Psoas muscle (tissue), 8 donors: ENCODE measurements at places on chromosomes 5 and 9.
A peak's percentile ranks its signal among the peaks of the same experiment; 100 is the strongest.

GRCh38 chr9:32427111-32427873 lies 42.8 kb downstream of the ACO1 start:
- no peak for DNase-seq

DNA sequence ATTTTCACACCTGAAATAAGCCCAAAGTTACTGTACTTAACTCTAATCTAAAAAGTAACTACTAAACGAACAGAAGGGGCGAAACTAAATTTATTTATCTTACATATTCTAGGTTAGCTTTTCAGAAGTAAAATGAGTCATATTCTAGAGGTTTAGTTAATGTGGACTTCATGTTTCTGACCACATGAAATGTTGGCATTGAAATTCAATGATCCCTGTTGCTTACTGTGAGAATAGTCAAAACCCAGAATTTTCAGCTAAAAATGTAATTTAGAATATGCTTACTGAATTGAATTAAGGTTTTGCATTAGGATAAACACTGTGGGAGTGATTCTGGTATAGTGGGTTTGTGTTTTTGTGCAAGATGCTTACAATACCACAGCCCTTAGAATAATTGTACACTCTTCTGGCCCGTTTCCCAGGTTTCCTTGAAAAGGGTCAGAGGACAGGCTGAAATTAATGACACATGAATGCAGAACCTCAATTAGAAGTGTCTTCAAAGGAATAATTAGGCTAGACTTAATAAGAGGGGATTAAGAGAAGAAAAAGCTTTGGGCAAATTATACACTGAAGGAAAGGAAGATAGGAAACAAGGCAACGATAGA lies 1.4 kb upstream of the SNX18 start:
- no peak for DNase-seq

DNA sequence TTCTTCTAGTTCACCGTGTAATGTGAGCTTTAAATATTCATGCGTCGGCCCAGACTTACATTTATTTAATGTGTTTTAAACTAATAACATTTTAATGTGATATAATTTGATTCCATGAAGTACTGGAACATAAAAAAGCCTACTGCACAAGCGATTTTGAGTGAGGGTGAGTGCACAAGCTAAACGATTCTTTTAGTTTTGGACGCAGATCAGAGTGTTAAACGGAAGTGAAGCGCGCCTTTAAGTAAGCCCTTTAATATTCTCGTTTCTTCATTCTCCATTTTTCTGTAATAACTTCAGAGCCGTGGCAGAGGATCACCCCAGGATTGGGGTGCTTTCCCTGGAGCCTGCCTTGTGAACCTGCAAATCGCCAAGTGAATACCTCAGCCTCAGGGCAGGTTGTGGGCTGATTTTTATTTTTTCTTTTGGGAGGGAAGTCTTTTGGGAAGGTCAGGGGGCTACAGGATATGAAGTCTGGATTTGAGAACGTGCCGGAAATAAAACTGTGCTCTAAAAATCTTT lies 4.9 kb upstream of the PAX5 start:
- no peak for DNase-seq

GRCh38 chr5:136258463-136258862 lies 65.5 kb upstream of the SMIM32 start:
- DNase-seq = no peak

- DNase-seq = no peak
These were observed 85.5 kb upstream of the SPIN1 start for GRCh38 chr9:88302579-88303324.

DNA sequence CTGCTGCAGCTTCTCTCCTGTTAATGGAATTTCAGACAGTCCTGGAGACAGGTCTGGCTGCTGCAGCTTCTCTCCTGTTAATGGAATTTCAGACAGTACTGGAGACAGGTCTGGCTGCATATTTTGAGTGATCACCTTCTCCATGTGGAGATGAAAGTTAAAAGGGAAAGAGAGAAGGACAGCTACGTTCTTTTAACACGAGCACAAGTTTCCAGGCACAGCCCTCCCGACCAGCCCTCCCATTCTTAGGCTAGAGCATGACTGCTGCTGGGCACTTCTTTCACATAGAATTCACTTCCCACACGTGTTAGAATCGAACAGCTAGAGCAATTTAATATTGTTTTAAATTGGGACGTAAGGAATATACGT lies 133.3 kb upstream of the DMRT1 start:
- no peak for DNase-seq

DNA sequence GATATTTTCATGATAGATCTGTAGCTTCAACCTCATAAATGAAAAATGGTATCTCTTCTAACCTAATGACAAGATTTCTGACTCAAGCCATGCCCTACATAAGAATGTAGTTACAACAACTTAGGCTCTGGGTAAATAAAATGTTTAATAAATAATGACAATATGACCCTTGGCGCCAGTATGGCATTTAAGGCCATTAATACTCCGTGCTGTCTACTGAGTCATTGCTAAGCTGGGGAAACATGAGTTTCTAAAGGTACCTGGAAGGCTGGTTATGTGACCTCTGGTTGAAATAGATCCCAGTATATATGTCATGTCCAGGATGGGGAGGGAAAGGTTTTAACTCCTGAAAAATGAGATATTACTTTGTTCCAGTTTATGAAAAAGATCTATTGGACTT lies 58.0 kb upstream of the CEMIP2 start:
- no peak for DNase-seq

GRCh38 chr5:153979028-153979783 lies 59.5 kb downstream of the FAM114A2 start:
- no peak for DNase-seq

- DNase-seq = no peak
These were observed 283.3 kb upstream of the IRX1 start for GRCh38 chr5:3312299-3312698.

DNA sequence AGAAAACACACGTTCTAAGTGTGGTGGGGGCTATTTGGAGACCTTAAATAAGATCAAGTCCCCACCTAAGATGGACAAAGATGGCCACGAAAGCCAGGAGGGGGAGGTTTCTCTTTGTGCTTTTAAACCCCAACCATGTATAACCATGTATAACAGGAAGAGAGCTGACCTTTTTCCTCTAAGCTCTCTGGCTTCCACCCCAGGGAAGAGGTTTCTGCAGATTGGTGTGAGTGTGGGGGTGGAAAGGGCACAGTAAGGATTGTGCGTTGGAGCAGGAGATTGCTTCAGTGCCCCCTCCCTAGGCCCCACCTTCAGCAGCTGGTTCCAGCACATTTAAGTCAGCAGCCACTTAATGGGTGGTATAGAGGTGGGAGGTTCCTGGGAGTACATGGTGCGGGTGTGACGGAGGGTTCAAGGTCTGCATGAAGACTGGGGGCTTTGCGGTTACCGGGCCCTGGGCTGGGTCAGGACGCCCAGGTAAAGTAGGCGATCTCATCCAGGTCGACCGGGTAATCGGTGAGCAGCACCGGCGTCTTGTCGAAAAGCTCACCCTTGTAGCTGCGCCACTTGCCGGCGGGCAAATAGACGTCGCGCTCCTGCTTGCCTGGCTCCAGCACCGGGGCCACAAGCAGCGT lies 6.2 kb downstream of the MYORG start:
- DNase-seq = no peak

DNA sequence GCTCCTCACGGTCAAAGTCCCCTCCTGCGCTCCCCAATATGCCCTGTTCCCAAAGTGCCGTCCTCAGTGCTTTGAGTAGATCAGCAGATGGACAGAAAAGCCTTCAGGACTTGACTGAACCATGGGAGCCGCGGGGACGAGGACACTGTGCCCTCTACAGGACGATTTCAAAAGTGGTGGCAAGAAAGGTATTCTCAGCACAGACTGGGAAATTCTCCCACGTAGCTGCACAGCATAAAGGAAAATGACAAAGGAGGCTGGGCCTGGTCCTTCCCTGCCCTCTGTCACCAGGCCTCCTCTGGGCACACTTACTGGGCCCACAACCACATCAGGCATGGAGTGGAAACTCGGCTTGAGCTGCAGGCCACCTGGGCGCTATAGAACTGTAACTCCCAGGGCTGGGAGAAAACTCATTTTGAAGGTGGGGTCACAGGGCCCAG lies 16.7 kb upstream of the MTMR12 start:
- peak; percentile 46 for DNase-seq

DNA sequence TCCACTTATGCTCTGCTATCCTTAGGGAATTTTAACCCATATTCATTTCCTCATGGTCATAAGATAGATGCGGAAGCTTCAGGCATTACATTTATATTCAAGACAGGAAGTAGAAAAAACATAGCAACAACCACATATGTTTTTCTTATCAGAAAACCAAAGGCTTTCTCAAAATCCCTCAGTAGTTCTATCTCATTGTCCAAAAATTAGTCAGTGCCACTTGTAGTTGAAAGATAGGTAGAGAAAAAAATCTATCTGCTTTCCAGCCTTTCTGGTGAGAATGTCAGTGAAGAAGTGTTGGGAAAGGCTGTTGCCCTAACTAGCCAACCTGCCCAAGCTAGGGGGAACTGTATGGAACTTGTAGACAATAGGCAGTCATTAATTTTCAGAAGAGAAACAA lies 23.5 kb upstream of the MOCS2 start:
- no peak for DNase-seq

GRCh38 chr9:82621447-82621846 lies 441.5 kb downstream of the RASEF start:
- no peak for DNase-seq

- no peak for DNase-seq
These were observed 257.9 kb upstream of the ADAMTS16 start for GRCh38 chr5:4882186-4882585.

GRCh38 chr9:113659740-113660139 lies 196.2 kb downstream of the RGS3 start:
- DNase-seq = no peak

GRCh38 chr5:7875151-7875550 lies 6.2 kb downstream of the MTRR start:
- no peak for DNase-seq

- no peak for DNase-seq
These were observed 39.0 kb downstream of the ITK start for GRCh38 chr5:157219491-157220271.

DNA sequence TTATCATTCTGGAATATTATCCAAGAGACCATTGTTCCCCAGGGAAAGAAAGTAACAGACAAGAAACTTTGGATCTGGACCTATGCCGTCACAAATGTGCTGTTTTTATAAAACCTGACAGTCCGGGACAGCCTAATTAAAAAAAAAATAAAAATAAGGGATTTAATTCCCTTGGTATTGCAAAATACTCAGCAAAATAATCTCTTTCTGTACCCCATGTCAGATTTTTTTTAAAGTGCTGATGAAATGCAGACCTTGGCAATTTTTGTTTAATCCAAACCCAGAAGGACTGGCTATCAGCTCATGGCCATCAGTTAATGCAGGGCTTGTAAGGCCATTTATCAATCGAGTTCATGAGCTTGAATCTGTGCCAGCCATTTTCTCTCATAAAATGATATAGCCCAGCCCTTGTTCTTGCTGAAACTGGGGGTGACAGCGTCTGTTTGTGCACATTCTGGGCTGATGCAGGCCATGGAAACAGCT lies 162.7 kb upstream of the S1PR3 start:
- no peak for DNase-seq

DNA sequence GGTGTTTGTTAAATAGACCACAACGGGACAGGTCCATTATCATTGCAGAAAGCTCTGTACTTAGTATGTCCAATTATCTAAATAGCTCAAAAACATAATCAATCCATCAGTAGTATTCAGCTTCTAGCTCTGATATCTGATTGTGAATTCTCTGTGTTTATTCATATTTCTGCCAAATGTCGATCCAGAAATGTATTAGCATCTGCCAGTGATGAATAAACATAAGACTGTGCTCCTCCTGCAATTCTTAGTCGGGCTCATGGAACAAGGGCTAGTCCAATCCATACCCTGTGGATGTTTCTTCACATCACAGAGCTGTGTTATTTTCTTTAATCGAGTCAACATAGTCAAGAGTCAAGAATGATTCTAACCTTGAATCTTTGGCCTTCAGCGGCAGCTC lies 1612.1 kb upstream of the WWC1 start:
- no peak for DNase-seq

DNA sequence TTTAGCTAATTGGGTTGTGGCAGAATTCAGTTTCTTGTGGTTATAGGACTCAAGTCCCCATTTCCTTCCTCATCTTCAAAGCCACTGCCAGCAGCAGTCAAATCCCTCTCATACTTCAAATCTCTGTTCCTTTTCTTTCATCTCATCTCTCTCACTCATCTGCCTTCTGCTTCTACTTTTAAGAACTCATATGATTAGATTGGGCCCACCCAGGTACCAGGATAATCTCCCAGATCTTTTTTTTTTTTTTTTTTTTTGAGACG lies 8.0 kb upstream of the REEP5 start:
- DNase-seq = no peak

DNA sequence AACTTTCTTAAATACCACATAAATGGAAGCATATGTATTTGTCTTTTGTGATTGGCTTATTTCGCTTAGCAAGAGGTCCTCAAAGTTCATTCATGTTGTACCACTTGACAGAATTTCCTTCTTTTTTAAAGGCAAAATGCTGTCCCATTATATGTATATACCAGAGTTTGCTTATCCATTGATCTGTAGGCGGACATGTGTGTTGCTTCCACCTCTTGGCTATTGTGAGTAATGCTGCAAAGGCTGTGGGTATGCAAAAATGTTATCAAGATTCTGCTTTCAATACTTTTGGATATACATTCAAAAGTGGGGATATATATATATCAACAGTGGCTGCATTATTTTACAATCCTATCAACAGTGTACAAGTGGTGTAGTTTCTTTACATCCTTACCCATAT lies 271.0 kb downstream of the PRR16 start:
- DNase-seq = no peak

GRCh38 chr9:129032541-129033159 lies 3.8 kb upstream of the MIGA2 start:
- DNase-seq = no peak

DNA sequence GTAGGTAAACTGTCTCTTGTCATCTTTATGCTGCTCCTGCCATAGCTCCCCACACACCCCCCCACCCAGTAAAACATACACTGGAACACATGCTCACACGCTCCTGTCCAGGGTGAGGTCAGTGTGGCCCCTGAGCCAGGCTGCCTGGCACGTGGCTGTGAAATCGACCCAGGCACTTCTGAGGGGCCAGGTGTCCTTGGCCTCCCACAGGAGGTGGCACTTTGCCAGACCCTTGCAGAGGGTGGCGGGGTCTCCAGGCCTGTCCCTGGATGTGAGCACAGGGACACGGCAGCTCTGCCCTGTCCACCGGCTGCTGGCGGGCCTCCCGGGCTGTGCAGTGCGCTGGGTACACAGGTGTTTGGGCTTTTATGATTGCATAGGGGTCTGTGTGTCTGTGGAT lies 10.0 kb upstream of the CRB2 start:
- no peak for DNase-seq

GRCh38 chr5:141800617-141801016 lies 77.6 kb downstream of the PCDH1 start:
- DNase-seq = no peak

DNA sequence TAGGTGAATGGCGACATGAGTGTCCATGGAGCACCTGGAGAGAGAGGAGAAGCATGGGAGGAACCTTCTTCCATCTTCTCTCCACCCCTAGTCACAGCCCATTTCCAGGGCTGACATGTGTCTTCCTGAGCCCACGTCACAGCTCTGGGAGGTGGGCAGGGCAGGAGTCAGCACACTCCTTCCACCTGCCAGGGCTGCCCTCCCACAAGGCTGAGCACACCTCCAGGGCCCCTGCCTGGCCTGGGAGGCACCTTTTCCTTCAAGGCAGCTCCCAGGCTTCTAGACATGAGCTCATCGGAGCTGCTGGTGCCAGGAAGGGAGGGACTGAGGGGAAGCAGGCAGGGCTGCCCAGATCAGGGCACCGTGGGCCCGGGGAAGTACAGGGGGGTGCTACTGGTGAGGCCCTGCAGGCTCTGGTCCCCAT lies 13.6 kb upstream of the SYNPO start:
- no peak for DNase-seq
